ENCODE measurements at places on chromosomes 2 and 18. TPM values are rescaled to one million over a fixed set of nuclear protein-coding genes. Genes with fewer than 3 reads are reported as not detected.
A peak's percentile ranks its signal among the peaks of the same experiment; 100 is the strongest.

CTLA4 gene
- polyA plus RNA-seq, result not detected

DNA sequence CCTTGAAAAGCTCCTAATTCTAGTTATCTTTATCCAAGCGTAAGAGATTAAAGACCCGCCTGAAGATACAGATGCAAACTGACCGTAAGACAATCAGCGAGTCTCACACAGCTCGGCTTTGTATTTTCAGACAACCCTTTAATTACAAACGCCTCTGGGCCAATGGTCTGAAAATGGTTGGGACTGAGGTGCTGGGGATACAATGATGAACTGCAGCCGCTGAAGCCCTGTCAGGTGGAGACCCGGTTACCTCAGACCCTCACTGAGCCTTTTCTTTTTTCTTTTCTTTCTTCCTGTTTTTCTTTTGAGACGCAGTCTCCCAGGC, 715 bp upstream of the CFAP36 start:
- DNase-seq, result peak; percentile 17

CYS1 gene
- polyA plus RNA-seq, result 83.0 TPM

GRCh38 chr2:154697418-154698252, 860 bp upstream of the KCNJ3 start:
- peak; percentile 27 for DNase-seq

DSC2 gene
- polyA plus RNA-seq, result 48.3 TPM

- no peak for DNase-seq
These were observed 567.0 kb upstream of the ZEB2 start for GRCh38 chr2:145086910-145087309.

DNA sequence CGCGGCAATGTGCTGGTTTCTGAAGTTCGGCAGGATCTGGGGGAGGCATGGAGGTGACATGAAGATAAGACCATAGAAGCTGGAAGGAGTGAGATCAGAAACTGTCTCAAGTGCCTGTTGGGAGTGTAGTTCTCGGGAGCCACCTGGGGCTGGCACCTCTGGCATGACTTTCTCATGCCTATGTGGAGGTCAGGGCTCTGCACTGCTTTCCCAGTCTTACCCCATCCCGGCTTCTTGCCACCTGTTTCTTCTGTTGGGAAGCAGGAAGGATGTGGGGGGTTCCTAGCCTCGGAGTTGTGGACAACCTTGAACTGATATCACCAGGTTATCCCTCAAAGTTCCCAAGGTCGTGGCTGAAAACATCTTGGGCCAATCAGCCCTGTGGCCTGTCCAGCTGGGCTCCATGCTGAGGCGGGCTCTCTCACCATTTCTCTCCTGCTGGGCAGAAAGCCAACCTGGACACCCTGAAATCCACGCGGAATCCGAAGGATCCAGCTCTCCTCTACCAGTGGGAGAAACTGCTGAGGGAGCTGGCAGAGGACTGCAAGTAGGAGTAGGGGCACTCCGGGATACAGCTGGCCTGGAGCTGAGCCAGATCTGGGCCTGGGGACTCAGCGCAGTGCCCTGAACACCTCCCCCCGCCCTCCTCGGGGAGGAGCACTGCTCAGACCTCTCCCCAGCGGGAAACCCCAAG, 42.5 kb downstream of the FER1L5 start:
- DNase-seq, result peak; percentile 3

HPCAL1 gene
- polyA plus RNA-seq, result 22.7 TPM

- no peak for DNase-seq
These were observed 91.3 kb upstream of the CCDC141 start for GRCh38 chr2:179141206-179141605.

CYP27A1 gene
- 49.7 TPM for polyA plus RNA-seq

DNA sequence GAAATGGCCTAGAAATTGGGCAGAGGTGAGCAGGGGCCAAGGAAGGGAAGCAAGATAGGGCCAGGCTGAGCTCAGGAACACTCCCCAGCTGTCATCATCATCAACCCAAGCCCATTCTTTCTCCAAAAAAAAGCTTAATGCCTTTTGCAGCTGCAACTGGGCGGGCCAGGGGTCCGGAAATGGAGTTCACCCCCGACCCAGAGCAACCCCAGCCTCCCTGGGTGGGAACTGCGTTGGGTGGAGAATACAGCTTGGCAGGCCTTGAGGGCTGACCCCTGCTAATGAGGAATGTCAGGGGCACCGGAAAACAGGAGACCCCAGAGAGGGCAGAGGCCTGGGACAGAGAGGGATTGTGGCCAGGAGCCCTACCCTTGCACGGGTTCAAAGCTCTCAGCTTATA, 64.8 kb downstream of the TNS1 start:
- DNase-seq, result no peak

DNA sequence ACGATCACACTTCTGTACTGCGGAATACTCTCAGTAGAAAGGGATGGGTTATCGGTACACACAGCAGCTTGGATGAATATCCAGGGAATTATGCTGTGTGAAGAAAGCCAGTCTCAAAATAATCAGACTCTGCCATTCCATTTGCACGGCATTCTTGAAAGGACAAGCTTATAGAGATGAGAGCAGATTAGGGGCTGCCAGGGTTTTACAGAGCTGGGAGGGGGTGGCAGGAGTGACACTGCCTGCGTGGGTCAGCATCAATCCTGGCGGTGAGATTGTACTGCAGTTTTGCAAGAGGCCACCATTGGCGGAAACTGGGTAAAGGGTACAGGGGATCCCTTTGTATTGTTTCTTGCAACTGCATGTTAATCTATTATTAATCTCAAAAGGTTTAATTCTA, 16.6 kb downstream of the KCNG2 start:
- DNase-seq, result no peak

OXER1 gene
- polyA plus RNA-seq, result 12.0 TPM

DNA sequence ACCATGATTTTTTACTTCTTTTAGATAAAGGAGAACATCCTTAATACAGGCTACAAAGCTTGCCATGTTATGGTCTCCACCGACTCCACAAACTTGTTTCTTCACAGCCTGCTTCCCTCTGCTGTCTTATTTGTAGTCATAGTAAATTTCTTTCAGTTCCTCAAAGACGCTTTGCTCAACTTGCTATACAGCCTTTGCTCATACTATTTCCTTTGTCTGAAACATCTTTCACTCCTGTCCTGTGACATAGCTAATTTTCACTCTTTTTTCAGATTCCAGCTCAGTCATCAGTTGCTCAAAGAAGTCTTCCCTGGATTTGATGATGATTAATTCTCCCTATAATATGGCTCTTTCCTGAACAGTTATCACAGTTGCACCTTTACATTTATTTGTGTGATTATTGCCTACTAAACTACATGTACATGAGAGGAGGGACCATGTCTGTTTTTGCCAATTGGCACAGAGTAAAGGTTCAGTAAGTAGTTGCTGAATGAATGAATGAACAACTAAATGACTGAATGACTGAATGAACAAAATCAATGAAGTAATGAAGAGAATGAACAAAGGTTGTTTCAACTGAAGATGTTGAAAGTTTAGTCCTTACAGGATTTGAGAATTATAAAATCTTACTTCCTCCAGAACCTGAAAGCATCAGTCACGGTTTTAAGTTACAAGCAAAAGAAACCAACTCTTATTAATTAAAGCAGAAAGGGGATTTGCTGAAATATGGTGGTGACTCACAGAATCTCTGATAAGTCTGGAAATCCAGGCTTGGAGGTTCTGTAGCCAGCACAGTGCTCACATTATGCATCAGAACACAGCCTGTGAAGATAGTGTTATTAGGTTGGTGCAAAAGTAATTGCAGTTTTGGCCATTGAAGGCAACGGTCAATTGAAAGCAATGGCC, 186.4 kb upstream of the FAM98A start:
- DNase-seq, result no peak

IL37 gene
- polyA plus RNA-seq, result 0.40 TPM

DNA sequence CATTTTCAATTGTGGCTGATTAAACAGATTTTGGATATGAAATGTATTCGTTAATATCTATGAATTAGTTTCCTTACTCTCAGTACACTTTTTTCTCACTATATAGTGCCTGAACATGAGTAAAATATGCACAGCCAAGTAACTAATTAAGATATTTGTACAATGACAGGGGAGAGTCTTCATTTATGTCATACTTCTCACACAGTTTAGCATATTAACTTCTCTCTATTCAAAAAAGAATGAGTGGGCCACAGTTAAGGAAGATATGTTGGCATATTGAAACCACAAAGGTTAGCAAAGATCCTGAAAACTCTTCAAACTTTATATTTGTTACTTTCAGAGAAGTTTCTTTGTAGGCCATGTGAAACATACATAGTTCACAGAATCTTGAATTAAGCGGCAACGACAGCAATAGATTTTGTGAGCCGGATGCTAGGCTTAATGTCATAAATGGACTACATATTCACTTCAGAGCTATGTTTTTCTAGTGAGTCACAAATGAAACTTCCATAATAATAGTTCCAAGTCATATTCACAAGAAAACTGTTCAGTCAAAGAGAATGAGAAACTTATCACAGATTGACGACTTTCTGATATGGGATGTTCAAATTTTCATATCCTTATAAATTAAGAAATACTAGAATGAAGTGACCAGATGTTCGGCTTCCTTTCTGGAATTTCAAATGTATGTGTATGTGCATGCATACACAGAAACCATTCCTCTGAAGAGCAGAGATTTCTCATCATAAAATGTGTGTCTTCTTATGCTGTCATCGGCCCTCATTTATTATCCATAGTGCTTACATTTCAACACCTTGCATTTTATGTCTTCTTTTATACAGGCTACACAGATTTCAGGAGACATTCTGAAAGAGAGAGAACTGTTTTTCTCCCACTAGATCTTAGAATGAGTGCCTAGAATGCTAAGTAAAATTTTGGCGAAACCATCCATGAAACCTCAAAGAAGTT, 584.0 kb downstream of the SATB2 start:
- DNase-seq, result no peak

GRCh38 chr2:127421871-127422558, 3.8 kb downstream of the PROC start:
- DNase-seq, result no peak

DNA sequence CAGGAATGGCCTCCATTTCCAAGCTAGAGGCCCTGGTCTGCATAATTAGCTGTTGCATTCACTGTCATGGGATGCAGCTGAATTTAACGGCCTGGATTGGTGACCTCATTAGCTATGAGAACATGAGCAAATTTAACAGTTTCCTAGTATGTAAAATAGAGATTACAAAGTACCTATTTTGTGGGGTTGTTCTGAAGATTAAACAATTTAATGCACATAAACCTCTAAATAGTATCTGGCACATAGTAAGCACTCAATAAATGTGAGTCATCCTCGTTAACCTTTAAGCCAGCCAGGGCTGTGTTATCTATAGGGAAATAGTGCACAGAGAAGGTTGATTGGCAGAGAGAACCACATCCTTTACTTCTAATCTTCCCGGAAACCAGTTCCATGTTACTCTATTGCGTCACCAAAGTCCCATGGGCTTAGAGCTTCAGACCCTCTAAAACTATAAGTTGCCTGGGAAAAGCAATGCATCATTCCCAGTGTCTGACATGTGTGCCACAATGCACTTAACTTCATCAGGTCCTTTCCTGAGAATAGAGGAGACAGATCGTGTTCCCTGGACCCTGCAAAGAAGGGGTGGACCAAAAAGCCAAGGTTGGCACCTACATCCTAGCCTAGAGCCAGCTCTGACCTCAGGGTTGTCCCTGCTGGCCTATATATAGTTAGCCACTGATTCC, 196.5 kb downstream of the LNPK start:
- no peak for DNase-seq

DNA sequence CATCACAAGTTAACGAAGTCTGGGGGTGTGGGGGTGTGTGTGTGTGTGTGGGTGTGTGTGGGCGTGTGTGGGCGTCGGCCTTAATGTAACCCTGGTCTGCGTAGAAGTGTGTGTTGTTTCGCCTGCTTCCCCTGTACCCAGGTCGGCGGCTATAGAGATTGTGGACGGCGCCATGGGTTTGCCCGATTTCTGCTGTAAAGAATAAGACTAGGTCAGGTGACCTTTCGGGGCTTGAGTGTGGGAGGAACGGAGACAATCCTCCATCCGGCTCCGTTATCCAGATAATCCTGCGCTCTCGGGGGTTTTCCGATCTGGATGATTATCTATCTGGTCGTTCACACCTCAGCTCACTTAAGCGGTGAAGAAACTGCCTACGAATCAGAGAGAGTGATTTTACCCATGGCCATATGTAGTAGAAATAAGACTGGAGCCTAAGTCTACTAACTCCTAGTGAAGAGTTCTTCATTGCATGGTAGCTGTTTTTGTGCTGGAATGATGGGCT, 543 bp downstream of the HADHB start:
- DNase-seq, result peak; percentile 36

- DNase-seq, result peak; percentile 66
These were observed 90.2 kb downstream of the BCL11A start for GRCh38 chr2:60463249-60463648.

SLC4A3 gene
- polyA plus RNA-seq, result 7.9 TPM

HJURP gene
- 33.4 TPM for polyA plus RNA-seq

REEP1 gene
- polyA plus RNA-seq, result 3.5 TPM

DNA sequence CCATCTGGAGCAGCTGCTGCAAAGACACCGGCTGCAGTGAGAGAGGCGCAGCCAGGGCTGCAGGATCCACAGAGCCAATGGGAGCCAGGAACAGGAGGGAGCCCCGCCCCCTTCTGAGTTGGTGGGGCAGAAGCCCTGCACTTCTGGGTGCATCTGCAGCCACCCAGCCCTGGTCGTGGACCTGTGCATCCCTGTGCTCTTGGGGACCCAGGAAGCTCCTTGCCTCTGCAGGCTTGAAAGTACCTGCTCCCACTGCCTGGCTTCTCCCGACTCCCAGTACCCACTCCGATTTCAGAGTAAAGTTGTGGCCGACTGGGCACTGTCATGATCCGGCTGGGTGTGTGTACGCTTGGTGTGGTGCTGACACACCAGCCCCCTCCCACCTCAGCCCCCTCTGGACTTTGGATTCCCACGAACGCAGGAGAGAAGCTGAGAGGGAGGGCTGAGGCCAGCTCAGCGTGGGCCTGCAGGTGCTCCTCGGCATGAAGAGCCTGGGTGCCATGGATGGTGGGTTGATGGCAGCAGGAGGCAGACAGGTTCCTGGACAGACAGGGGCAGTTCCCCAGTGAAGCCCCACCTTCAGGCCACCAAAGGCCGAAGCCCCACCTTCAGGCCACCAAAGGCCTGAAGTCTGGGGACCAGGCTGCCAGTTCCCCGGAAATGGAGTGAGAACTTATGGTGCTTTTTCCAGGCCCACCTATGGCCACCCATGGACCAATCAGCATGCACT, 34.9 kb downstream of the LRRTM4 start:
- no peak for DNase-seq

DNA sequence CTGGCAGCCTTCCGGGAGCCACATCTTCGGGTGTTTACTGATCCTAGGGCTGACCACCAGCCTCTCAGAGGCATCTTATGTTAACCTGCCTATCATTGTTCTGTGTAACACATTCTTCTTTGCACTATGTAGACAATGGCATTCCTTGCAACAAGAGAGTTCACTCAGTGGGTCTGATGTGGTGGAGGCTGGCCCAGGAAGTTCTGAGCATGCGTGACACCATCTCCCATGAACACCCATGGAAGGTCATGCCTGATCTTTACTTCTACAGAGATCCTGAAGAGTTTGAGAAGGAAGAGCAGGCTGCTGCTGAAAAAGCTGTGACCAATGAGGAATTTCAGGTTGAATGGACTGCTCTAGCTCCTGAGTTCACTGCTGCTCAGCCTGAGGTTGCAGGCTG, 15.3 kb upstream of the ALMS1 start:
- no peak for DNase-seq
